ENCODE measurements at places on chromosomes 2 and 18. TPM values are rescaled to one million over a fixed set of nuclear protein-coding genes. Genes with fewer than 3 reads are reported as not detected.

MROH2A gene
- total RNA-seq, result not detected

POTEI gene
- not detected for total RNA-seq

CCDC121 gene
- total RNA-seq, result 7.1 TPM

ADNP2 gene
- total RNA-seq, result 6.2 TPM

CAPN14 gene
- total RNA-seq, result 0.29 TPM

MAL gene
- 0.29 TPM for total RNA-seq

RAB6C gene
- total RNA-seq, result not detected

- no peak overlapping the region for H3K27ac ChIP-seq
- H3K27me3 ChIP-seq, result no peaks in the 10 kb centered on the region
- no peaks in the 10 kb centered on the region for H3K4me1 ChIP-seq
- no peak for DNase-seq
- H3K4me3 ChIP-seq, result no peak overlapping the region
Measured at GRCh38 chr18:69002233-69002632, 204.4 kb downstream of the CCDC102B start.

DNA sequence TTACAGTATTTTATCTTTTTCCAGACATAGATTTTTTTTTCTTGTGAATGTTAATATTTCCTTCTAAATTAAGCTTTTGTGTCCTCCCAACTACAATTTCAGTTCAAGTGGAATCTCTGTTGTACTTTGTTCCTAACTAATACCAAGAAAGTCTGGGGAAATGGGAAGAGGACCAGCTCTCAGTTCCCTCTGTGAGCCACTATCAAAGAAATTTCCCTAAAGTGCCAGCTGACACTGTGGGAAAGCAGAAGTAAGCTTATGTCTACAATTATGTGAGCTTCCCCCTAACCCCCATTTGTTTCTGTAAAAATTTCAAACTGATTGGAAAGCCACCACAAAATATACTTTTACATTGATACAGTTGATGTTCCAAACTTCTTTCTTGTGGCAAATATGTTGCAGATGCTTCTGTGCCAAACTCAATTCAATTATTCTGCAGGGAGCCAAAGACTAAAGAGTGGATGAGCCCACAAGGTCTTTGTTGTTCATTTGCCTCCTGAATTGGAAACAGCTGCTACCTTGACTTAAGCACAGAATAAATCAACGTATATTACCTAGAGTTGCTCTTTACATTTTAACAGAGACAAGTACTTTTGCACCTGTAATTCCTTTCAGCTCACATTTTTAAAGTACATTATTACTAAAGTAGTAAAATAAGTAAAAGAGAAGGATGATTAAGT, 306.6 kb downstream of the PTH2R start:
- H3K4me3 ChIP-seq, result no peak overlapping the region
- no peaks in the 10 kb centered on the region for H3K36me3 ChIP-seq
- no peak for DNase-seq

- no peaks in the 10 kb centered on the region for H3K4me1 ChIP-seq
- no peaks in the 10 kb centered on the region for H3K36me3 ChIP-seq
- H3K4me3 ChIP-seq, result no peak overlapping the region
- H3K27me3 ChIP-seq, result peaks cover 29% of the 10 kb centered on the region
- H3K27ac ChIP-seq, result no peak overlapping the region
Measured at GRCh38 chr2:124027182-124027581, 2.1 kb downstream of the CNTNAP5 start.

DNA sequence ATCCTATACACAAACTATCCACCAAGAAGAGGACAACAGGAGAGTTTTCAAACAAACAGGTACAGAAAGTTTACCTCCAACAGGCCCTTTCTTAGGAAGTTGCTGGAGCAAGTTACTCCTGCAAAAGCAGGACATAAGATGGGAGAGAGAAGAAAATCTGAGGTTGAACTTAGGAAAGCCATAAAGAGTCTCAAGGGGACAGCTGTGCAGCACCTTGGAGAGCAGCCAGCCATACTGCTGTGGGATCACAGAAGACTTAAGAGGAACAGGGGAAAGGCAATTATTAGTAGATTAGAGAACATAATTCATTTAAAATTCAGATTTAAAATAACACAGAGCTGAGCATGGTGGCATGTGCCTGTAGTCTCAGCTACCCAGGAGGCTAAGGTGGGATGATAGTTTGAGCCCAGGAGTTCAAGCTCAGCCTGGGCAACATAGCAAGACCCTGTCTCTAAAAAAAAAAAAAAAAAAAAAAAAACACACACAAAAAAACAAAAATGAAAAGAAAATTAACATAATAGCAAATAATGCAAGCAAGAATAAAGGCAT, 148.1 kb upstream of the SIX3 start:
- no peaks in the 10 kb centered on the region for H3K27me3 ChIP-seq
- no peaks in the 10 kb centered on the region for H3K4me1 ChIP-seq
- no peak overlapping the region for H3K27ac ChIP-seq
- no peaks in the 10 kb centered on the region for H3K36me3 ChIP-seq
- DNase-seq, result no peak
- no peak overlapping the region for H3K4me3 ChIP-seq

DNA sequence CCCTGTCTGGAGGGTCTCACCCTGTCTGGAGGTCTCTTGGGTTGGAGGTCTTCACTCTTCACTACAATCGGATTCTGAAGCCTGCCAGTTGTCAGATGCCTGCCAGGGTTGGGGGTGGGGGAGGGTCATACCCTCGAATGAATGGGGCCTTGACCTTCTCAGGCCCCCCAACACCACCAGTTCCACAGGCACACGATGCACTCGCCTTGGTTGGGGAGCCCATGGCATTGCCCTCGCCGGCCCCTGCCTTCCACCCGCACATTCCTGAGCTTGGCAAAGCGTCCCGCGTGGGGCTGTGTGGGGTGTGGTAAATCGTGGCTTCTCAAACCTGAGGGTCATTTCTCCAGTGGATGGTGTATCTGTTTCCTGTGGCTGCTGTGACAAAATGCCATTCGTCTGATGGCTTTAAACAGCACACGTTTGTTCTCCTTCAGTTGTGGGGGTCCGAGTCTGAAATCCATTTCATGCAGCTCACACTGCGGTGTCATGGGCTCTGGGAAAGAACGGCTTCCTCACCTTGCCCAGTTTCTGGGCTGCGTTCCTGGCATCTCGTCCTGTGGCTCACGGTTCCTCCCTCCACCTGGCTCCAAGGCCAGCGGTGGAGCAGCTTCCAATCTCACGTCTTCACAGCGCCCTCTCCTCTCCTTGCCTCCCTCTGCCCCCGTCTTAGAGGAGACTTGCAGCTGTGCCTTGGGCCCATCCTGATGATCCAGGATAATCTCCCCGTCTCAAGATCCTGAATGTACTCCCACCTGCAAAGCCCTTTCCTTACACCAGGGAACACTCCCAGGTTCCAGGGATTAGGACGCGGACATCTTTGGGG, 38.0 kb upstream of the HPCAL1 start:
- DNase-seq, result peak; percentile 10
- H3K27ac ChIP-seq, result no peak overlapping the region
- H3K36me3 ChIP-seq, result no peaks in the 10 kb centered on the region
- H3K27me3 ChIP-seq, result no peaks in the 10 kb centered on the region
- H3K4me3 ChIP-seq, result no peak overlapping the region

GRCh38 chr2:165863810-165864261, 69.8 kb upstream of the GALNT3 start:
- H3K36me3 ChIP-seq, result no peaks in the 10 kb centered on the region
- no peak overlapping the region for H3K27ac ChIP-seq
- no peaks in the 10 kb centered on the region for H3K27me3 ChIP-seq

GRCh38 chr2:136115183-136115761, 2.7 kb downstream of the CXCR4 start:
- no peak for DNase-seq
- H3K4me3 ChIP-seq, result no peak overlapping the region
- H3K27ac ChIP-seq, result no peak overlapping the region
- no peaks in the 10 kb centered on the region for H3K36me3 ChIP-seq
- H3K4me1 ChIP-seq, result no peaks in the 10 kb centered on the region
- H3K27me3 ChIP-seq, result no peaks in the 10 kb centered on the region

DNA sequence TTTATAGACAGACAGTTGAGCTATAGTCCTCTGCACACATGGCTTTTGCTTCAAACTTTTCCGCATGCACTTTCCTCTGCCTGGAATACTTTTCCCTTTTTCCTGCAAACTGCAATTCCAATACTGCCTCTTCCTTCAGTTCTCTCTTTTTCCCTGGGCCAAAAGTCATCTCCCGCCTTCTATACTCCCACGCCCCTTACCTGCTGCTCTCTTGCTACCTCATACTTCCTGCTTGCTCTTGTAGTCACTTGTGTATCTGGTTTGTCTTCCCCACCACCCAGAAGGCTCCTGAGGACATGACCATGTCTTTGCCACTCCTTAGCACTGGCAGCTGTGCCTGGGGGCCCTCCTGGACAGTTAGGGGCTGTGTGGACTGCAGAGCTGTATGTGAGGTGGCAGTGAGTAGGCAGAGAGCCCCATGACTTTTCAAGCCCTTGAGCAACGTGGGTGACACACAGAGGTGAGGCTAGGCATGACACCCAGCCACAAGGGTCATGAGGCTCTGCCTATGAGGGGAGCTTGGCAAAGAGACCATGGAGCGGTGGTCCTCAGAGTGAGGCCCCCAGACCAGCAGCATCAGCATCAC, 23.2 kb downstream of the SPEG start:
- no peaks in the 10 kb centered on the region for H3K36me3 ChIP-seq
- H3K27me3 ChIP-seq, result no peaks in the 10 kb centered on the region
- H3K4me1 ChIP-seq, result peaks cover 6% of the 10 kb centered on the region
- H3K4me3 ChIP-seq, result no peak overlapping the region
- peak overlapping the region; percentile 98 for H3K27ac ChIP-seq
- DNase-seq, result no peak
